Fibroblast of skin of right quadriceps (primary cell): ENCODE measurements at places on chromosomes 2 and 18.

DNA sequence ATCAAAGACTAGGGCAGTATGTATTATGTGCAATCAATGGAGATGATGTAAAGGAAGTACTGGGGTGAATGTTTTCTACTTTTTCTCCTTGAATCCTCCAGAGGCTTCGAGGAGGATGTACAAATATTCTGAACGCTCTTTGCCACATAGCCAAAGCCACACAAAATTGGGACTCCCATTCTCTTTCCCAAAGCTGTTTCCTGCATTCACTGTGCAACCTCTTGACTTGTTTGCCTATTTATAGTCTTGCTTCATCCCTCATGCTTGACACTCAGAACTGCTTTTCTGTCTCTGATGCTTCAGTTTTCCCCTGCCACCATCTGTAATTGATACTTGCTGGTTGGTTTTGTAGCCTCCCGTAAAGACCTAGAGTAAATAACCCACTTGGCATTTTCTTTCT lies 208.2 kb upstream of the RBMS1 start:
- no peak for DNase-seq

GRCh38 chr2:222307143-222307756 lies 8.5 kb upstream of the PAX3 start:
- no peak for DNase-seq

- peak; percentile 62 for DNase-seq
Measured at GRCh38 chr2:149924028-149924427, 336.5 kb upstream of the MMADHC start.

- peak; percentile 82 for DNase-seq
Measured at GRCh38 chr2:63789338-63790020, 52.2 kb upstream of the UGP2 start.

- DNase-seq = no peak
Measured at GRCh38 chr2:62408241-62408677, 97.7 kb downstream of the TMEM17 start.

GRCh38 chr2:105746177-105747080 lies 1.7 kb downstream of the NCK2 start:
- DNase-seq = no peak

DNA sequence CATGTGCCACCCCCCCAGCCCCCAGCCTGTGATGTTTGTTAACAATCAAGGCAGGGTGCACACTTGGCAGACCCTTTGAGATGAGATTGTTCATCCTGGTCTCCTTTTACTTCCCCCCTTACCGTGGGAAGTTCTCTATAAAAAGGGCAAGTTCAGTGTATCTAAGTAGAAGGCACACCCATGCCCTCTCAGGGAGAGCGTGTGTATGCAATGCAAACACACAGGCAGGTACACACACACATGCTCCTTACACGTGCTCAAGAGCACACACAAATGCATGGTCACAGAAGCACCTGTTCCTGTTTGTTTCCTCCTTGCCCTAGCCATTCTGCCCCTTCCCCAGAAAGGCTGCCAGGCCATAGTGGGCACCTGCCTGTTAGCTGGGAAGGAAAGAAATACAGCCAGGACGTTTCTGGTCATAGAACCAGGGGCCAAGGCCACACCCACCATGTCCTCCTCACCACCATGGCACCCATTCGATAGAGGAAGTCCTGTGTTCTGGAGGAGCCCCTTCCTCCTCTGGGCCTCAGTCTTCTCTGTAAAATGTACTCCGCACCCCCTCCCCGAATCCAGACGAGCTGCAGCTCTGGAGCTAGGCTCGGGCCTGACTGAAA lies 3.1 kb downstream of the ATOH8 start:
- no peak for DNase-seq

GRCh38 chr2:136284226-136285119 lies 166.5 kb upstream of the CXCR4 start:
- no peak for DNase-seq

DNA sequence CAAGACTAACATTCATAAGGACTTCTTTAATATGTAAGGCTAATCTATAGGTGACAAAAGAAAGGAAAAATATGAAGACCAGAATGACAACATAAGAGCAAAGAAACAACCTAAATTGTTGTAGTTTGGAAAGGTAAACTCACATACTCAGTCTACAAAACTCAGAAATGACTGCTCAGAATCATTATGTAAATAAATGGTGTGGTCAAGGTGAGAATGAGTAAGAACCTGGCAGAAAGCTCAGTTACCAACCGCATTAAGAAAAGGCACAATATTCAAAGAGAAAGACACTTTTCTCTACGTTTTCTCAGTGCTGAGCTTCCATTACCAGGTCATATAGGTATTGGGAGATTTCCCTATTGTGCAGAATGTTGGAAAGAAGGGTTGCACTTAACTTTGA lies 15.8 kb downstream of the ATF2 start:
- no peak for DNase-seq

GRCh38 chr2:47528874-47529273 lies 125.9 kb downstream of the MSH2 start:
- DNase-seq = peak; percentile 37

DNA sequence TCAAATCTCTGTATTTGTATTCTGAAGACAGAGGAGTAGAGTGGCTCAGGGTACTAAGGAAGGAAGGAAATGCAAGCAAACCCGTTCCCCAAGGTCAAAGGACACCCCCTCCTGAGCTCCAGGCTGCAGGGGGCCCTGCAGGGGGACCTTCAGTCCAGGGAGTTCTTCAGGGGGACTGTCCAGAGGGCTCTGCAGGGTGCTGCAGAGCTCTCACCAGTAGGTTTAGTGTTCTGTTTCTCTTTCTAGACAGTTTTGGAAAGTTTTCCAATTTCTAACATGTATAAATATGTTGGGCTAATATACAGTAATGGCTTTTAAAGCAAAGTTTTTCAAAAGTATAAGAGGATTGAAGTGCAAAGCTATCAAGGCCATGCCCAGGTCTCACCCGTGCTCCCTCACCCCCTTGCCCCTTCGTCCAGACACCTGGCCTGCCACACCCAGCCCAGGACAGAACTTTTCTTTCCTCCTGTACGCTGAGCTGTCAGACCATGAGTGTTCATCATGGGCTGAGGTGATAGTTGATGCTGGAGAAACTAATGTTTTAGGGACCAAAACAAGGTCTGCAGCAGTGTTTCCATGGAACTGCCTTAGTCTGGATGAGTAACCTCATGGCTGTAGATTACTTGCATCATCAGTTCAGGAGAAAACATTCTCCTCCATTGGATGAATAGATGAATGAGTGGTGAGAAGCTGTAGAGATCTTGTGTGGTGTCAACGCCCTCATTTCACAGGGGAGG lies 134.2 kb downstream of the GLI2 start:
- DNase-seq = no peak

DNA sequence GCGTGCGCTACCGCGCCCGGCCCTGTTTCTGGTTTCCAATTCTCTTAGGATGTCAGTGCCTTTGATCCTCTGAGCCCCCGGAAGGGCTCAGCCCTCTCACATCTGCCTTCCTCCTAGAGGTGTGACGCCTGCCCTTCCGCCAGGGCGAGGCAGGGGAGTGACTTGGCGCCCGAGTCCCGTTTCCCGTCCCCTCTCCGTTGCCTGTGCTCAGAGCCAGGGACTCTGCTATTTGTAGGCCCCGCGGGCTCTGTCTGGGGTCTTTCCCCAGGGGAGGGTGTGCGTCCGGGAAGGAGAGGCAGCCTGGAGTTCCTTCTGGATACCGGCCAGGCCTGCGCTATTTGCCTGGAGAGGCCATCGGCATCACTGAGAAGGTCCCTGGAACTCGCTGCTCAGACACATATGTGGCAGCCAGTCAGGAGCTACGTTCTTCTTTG lies 103.7 kb upstream of the TAF1B start:
- peak; percentile 27 for DNase-seq

DNA sequence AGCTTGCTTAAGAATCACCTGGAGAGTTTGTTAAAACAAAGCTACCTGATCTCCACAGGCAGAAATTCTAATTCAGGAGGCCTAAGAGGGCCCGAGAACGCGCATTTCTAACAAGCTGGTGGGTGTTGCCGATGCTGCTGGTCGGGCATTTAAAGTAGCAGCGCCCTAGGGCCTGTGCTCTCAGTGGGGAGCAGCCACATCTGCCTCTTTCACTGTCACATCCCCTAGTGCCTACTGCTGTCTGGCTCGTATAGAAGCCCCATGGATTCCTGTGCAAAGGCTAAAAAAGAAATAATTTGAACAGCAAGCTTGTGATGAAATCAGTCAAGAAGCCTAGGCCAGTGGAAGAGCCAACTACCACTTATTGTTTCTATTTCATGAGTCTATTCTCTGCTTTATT lies 126.7 kb upstream of the SMIM21 start:
- no peak for DNase-seq

- DNase-seq = no peak
Measured at GRCh38 chr18:75854174-75854573, 426.7 kb upstream of the SMIM21 start.

DNA sequence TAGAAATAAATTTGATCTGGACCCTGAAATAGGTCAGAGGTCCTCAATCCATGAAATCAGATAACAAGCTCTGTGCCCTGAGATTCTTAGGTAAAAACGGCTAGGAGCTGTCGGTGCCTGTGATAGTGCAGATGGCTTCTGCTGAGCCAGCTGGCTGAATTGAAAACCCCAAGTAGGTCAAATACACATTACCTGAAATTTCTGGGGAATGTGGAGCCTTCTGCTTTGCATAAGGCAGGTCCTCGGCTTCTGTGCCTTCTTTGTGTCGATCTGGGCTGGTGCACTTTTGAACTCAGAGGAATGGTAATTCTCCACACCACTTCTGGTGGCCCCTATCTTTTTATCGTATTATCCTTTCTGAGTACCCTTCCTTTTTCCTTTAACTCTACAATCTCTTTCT lies 66.6 kb downstream of the CNTNAP5 start:
- DNase-seq = no peak

GRCh38 chr2:3535794-3536681 lies 16.7 kb upstream of the ADI1 start:
- DNase-seq = peak; percentile 89

GRCh38 chr2:174035117-174035635 lies 70.0 kb upstream of the SP3 start:
- peak; percentile 48 for DNase-seq
